ENCODE measurements at places on chromosomes 5 and 9.

- DNase-seq = no peak
These were observed 169.7 kb downstream of the C9orf50 start for GRCh38 chr9:129451089-129451656.

DNA sequence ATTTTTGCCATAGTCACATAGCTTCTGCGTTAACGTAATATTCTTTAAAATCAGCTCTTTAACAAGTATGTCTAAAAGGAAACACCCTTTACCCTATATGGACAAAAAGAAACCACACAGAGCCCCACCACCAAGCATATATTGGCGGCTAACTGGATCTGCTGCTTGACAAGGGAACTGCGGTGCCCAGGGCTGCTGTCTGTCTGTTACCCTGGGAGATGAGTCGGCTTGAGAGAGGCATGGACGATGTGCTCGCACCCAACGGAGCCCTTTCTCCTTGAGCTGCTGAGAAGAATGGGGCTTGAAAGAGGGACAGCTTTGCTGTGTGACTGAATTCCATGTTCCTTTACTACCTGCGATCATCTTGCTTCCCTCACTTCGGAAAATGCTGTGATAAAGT, 158.6 kb upstream of the SHB start:
- DNase-seq = no peak

DNA sequence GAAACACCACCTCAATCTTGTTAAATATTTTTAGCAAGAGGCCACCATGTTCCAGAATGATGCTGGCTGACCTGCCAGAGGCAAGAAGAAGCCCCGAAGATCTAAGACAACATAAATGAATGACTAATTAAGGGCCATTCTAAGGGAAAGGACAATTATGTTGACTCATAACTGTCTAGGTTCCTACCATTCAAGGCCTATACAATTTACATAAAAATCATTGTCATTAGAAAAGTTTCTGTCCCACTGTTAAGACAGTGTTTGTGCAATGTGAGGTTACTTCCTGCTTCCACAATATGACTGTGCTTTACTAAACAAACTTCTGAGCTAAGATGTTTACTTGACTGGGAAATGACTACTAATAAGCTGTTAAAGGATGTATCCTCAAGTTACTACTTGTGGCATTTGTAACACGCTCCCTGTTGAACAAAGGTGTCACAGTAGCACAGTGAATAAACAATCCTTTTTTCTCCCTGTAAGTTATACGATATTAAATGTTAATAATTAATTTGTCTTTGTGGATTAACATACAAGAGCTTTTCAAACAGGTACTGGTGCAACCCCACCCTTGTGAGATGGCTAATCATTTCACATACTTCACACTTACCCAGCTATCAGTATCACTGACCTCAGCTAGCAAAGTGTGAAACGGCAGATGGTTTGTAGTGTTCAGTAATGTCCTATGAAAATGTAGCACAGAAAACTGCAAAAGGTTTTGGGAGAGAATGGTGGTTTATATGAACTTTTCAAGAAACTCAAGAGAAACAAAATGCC, 195.8 kb downstream of the EFNA5 start:
- DNase-seq = no peak

DNA sequence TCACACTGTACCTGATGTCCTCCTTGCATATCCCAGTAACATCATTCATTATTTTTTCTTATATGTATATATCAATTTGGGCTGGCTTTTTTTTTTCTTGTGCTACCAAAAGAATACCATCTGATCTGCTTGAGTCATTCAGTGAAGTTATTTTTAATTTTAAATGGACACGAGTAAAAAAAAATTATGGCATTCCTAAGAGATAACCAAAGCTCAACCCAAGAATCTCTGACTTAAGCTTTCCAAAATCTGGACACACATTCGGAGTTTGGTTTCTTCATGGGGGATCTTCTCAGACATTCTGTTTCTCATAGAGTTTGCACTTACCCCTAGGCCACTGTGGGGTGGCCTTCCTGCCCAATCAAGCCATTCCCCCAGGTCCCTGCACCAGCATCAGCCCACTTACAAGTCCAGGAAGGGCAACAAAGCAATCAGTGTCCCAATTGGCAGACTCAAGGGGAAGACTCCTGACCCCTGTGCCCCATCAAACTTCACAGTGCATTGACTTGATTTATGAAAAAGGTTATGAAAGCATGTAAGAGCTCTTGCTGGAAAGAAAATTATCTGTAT, 49.2 kb upstream of the SPDL1 start:
- DNase-seq = no peak

- no peak for DNase-seq
These were observed 50.9 kb upstream of the C5orf58 start for GRCh38 chr5:170181902-170182301.

DNA sequence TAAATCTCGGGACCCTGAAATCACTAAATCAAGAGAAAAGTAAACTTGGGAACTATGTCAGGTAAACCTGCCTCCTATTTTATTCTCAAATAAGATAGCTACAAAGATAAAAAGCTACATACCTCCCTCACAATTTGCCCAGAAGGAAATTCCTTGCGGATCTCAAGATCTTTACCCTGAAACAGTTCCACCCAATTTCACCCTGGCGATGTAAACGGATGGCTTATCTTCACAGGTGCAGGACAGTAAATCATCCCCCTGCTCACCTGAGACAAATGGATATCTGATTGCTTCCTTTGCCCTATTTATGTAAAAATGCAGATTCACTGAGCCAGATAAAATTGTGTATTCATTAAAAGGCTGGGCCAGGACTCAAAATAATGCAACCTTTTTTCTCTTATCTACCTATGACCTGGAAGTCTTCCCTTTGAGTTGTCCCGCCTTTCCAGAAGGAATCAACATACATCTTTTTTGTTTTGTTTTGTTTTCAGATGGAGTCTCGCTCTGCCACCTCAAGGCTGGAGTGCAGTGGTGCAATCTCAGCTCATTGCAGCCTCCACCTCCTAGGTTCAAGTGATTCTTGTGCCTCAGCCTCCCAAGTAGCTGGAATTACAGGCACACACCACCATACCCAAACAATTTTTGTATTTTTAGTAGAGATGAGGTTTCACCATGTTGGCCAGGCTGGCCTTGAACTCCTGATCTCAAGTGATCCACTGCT, 13.8 kb downstream of the TMEM267 start:
- no peak for DNase-seq

DNA sequence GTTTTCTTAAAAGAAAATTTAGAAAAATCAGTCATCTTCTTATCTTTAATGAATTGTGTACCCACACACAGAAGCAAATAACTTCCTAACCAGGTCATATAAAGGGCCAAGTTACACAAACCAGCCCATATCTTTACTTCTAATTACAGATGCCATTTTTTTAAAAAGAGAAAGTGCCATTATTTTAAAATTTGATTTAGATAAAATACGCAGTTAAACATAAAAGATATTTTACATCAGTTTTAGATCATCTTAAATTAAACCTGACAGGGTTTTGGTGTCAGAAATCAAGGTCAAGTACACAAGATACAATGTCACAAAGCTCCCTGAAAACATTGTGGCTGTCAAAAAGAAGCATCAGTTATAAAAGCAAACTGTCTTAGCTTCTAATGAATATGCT, 129.4 kb downstream of the GNA14 start:
- no peak for DNase-seq

DNA sequence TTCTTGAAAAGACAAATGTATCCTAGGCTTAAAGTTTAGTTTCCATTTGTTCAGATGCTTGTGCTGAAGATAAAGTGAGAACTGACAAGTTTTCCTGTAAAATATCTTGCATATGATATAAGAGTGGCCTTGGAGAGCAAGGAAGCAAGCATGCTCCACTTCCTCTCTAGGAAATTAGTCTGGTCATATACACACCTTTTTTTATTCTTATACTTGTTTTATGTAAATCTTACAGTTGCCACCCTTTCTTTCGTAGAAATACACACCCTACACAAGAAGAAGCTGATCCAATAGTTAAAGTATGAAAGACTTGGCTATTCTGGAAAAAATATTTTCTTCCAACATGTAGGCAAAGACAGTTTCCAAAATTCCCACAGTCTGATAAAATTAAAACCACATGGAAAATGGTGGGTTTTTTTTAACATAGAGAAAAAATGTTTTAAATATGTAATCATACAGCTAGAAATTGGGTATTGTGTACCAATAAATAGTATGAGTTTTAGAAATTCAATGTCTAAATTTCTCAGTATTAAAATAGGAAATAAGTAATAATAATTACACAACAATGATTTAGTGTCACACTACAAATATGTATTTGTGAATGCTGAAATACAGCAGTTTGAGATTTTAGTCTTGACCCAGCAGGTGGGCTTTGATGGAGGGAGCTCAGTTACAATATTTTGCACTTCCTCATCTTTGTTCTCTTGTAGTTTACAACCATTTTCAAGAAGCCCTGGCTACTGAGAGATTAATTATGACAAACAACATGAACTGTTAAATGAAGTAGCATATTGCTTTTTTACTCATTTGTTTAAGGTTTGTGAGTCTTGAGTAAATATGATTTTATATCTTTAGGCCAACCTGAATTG, 185.7 kb upstream of the GNA14 start:
- no peak for DNase-seq

DNA sequence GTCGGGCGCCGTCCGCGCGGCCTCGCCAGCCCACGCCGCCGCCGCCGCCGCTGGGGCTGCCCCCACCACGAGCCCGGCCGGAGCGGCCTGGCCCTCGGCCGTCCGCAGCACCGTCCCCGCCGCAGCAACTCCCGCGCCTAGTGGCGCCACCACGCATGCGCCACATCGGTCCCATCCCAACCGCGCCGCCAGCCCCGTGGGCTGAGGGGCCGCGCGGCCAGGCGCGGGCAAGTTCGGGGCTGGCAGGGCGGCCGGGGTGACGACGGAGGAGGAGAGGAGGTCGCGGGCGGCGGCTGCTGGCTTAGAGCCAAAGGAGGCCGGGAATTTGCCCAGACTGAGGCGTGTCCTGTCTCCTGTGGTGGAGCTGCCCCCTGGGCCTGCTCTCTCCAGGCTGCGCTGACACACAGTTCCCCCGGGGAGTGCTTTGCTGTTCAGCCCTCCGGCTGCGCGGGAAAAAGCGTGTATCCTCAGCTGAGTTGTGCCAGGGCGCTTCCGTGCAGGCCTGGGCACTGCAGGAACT, at the start of gene TUSC1:
Gene TUSC1 (minus strand): TSS at position 298 of the 520 bp plus-strand sequence. CDS start 132 bp downstream, at position 166.
- DNase-seq = peak; percentile 35

DNA sequence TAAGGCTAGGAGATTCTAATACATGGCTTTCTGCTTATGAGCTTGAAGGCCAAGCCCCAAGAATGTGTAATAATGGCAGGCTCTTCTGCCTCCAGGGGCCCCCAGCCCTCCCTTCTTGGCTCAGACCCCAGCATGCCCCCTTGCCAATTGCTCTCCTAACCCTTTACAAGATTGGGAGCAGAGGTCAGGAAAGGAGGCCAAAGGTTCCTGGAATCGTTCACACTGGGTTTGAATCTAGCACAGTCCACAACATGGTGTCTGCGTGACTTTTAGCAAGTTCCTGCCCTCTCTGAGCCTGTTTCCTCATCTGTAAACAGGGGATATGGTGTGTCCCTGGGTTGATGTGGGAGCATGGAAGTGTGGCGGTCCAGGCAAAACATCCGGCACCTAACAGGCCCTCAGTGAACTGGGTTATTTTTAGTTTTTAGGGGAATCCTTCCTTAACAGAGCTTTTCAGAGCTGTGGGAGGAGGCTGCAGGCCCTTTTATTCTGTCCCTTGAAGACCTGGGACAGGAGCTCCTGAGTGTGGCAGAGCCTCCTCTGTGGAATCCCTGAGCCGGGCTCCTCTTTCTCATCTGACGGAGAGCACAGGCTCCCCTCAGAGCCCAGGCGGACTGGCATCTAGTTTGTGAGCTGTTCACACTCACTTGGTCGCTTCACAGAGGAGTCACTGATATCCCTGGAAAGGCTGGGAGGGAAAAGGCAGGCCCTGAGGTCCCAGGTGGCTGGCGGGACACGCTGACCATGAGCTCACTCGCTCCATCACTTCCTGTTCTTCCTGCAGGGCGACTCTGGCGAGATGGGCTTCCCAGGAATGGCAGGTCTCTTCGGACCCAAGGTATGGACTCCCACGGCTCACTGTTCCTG, 23.4 kb upstream of the ORM1 start:
- DNase-seq = no peak

DNA sequence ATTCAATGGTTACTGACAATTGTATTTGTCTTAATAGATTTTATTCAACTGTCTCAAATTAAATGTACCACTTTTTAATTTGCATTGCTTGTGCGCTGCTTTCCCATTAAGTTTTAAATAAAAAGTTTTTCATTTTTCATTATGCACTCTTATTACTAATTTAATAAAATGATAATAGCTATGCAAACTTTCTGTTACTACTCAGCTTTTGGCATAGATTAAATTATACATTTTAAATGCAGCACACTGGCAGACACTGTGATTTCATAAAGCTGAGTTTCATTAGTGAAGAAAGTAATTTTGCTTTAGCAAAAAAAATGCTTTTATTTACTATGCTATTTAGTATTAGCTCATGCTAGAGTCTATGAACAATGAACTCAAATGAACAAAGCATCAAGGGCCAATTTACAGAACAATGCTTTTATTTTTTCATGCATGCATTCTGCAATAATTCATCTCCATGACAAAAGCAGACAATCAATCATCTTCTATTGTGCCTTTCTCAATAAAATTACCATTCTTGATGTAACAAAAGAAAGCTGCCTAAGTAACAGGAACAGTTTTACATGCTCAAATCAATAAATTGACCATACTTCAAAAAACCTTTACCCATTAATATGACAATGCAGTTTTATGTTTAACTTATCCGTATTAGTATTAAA, 595.2 kb upstream of the ARRDC3 start:
- DNase-seq = no peak
